Fibroblast of skin of back (primary cell): ENCODE measurements at places on chromosomes 4 and X.

- DNase-seq: no peak
Observed at GRCh38 chrX:85375333-85375738, 4.1 kb downstream of the POF1B start.

GRCh38 chr4:53037892-53038291 lies 175.8 kb downstream of the RASL11B start:
- DNase-seq: no peak

GRCh38 chr4:21452931-21453330 lies 495.6 kb downstream of the KCNIP4 start:
- no peak for DNase-seq

- no peak for DNase-seq
Observed at GRCh38 chrX:2336181-2336580, 164.6 kb downstream of the DHRSX start.

DNA sequence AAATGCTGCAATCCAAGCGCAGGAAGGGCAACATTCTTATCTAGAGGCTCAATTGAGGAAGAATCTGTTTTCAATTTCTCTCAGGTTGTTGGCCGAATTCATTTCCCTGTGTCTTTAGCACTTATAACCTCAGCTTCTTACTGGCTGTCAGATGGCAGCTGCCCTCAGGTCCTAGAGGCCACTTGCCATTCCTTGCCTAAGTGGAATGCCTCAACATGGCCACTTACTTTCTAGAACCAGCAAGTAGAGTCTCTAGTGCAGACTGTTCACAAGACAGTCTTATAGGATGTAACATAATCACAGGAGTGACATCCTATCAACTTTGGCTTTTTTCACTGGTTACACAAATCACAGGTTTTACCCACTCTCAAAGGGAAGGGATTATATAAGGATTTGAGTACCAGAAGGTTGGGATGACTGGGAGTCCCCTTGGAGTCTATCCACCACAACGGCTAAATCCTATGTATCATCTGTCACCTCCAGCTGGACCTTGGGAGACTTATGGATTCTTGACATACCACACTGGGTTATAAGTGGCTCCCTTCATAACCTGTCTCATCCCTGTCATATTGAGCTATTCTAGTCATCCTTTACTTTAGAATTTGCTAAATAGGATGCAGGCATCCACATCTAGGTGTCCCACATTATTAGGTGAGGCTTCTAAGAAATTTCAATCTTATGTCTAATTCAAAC lies 297.9 kb upstream of the CTSO start:
- no peak for DNase-seq

GRCh38 chr4:32775049-32775448 lies 2054.9 kb downstream of the PCDH7 start:
- DNase-seq: peak; percentile 15

DNA sequence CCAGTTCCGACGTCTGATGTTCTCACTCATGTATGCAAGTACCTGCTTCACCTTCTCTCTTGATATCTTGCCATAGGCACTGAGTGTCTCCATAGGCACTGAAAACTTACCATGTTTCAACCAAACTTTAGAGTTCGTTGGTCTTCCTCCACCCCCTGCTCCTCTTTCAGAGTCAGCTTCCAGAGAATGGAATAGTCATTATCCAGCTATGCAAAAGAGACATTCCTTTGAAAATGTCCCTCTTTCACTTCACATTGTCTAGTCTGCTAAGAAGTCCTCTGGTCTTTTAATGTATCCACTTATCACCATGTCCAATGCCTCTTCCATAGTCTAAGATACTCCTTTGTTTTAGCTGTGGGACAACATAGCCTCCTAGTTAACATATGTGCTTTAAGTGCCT lies 566.0 kb upstream of the TENM3 start:
- peak; percentile 75 for DNase-seq

- DNase-seq: peak; percentile 76
Observed at GRCh38 chrX:108468486-108468885, 28.8 kb downstream of the COL4A5 start.

DNA sequence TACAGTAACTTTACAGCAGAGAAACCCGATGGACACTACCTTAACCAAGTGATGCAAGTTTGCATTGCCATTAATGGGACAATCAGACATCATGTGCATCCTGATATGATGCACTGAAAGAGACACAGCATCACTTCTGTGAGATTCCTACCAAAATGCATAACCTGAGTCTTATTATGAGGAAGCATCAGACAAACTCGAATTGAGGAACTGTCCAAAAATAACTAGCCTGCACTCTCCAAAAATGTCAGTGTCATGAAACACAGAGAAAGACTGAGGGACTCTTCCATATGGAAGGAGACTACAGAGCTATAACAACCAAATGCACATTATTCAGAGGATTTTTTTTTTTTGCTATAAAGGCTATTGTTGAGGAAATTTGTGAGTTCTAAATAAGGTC lies 66.6 kb upstream of the IQSEC2 start:
- DNase-seq: no peak

DNA sequence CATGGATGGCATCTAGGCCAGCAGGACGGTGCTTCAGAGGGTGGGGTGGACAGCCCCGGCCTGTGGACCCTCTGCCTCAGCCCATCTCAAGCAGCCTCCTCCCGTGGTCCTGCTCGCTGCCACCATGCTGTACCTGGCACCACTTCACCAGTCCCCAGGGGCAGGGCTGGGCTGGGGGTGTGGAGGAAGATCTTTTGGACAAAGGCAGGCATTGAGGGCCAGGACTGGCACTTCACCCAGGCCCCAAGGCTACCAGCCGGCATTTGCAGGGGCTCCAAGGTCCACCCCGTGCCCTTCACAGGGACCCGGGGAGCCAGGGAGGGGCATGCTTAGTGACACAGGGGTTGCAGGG lies 713 bp downstream of the PLXNB3 start:
- DNase-seq: no peak

DNA sequence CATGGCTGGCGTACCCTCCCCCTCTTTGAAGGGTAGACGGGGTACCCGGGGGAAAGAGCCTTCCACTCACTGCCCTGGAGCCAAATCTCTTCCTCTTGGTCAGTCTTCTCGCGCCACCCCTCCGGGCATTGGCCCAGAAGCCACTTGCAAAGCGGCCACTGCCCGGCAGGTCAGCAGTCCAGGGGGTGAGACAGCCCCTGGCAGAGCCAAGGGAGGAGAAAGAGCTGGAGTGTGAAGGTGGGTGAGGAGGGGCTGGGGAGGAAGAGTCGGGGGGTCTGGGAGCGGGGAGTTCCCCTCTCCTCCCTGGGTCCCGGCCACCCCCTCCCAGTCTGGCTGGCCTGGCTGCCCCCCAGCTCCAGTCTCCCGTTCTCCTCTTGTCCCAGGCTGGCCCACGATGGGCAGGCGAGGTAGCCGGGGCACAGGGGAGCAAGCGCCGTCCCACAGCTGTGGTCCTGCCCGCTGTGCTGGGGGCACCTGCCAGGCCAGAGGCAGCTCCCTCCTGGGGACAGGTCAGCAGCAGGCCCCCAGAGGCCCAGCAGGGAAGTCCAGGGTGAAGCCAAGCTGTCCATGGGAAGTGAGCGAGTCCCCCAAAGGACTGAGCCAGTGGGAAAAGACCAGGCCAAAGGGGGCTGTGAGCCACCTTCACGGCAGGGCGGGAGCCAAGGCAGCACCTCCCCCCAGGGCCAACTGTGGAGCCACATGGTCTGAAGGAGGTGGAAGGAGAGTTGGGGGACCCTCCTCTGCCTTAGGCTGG lies 21.6 kb upstream of the DUSP9 start:
- DNase-seq: no peak

DNA sequence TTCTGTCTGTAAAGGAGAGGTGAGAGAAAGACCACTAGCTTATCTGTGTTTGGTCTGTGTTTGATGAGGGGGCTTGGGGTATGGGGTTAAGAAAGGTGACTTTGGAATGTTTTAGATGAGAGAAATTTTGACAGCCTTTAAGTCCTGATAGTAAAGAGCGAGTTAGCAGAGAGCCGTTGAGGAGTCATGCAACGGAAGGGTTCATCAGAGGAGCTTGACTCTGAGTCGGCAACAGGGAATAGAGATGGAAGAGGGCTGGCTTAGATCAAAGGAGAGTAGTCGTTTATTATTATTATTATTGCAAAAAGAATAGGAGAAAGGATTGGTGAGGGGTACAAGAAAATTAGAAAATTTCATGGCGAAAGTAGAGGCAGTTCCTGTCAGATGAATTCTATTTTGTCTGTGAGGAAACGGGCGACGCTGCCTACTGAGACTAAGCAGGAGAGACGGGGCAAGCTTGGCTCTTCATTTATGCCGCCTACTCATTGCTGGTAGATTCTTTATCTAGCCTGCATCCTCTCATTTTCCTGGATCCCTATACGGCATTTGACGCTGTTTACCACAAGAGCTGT lies 473 bp upstream of the VAMP7 start:
- peak; percentile 3 for DNase-seq

- peak; percentile 93 for DNase-seq
Observed at GRCh38 chr4:164204434-164204833, 549.5 kb upstream of the SMIM31 start.

DNA sequence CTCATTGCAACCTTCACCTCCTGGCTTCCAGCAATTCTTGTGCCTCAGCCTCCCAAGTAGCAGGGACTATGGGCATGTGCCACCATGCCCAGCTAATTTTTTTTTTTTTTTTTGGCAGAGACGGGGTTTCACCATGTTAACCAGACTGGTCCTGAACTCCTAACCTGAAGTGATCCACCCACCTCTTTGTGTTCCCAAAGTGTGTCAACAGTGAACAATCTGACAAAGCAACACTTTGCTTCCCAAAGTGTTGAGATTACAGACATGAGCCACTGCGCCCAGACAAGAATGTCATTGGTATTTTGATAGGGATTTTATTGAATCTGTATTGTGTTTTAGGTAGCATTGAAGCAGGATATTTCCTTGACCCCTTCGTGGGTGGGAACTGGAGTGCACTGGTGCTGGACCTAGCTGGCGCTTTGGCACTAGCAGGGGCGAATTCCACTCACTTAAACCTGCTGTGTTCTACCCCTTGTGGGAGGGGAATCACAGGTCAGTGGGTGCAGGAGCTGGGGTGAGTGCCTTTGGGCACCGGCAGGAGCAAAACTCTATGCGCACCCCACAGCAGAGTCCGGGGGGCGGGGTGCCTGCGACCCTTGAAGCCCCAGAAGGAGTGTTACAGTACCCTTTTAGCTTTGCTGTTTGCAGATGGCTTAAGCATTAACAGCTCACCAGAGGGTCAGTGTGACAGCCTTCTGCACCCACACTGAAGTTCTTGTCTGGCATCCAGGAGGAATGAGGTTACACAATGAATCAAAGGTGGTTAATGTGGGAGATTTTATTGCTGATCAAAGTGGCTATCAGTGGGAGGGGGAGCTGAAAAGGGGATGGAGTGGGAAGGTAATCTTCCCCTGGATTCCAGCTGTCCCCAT lies 21.9 kb downstream of the KLF8 start:
- no peak for DNase-seq

GRCh38 chrX:26574234-26574633 lies 358.3 kb downstream of the MAGEB5 start:
- peak; percentile 81 for DNase-seq

GRCh38 chrX:120726294-120726693 lies 96.4 kb upstream of the C1GALT1C1 start:
- DNase-seq: no peak

GRCh38 chrX:50117476-50117875 lies 83.3 kb downstream of the AKAP4 start:
- no peak for DNase-seq

DNA sequence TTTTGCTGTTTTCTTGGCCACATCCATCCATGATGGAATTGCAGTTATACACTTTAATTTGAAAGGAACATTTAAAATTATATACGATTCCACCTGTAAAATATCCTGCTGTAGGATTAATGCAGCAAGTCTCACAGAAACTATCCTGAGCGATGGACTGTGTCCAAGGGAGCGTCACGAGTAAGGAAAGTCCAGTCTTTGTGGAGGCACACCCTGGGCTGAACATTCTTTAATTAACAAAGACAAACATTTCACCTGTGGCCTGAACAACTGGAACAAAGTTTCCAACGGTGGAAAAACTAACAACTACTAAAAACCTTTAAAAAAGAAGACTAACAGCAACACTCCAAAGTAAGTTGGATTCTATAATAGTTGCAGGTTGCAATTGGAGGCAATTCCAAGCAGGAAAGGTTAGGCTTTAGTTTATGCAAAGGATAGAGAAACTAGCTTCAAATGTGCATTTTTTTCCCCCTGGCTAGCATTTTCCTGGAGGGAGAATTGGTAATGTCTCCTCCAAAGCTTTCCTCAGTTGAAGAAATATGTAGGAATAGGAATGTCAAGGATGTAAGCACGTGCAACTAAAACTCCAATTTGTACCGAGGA lies 11.0 kb downstream of the EREG start:
- no peak for DNase-seq

DNA sequence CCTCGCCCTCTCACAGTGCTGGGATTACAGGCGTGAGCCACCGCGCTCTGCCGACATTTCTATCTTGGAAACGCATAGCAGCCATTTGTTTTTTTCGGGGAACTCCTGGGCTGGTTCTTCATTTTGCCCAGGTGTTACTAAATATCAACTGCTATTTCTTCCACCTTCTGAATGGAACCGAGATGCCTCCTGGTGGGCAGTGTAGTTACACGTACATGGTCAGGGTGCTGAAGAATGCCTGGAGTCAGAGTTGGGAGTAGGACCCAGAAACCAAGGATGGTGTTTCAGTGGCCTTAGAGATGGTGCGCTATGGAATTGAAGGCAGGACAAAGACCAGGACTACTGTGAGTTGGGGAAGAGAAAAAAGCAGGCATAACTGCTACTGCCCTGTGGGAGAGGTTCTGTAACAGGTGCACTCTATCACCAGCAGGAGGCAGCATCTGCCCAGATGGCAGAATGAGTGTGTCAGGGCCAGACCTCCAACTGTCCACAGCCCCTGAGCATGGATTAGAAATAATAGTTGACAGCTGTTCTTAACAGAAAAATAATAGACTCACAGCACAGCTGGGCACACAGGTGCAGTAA lies 81.7 kb downstream of the ZC4H2 start:
- DNase-seq: peak; percentile 4

- no peak for DNase-seq
Observed at GRCh38 chr4:69640289-69640688, 847 bp upstream of the UGT2A2 start.

DNA sequence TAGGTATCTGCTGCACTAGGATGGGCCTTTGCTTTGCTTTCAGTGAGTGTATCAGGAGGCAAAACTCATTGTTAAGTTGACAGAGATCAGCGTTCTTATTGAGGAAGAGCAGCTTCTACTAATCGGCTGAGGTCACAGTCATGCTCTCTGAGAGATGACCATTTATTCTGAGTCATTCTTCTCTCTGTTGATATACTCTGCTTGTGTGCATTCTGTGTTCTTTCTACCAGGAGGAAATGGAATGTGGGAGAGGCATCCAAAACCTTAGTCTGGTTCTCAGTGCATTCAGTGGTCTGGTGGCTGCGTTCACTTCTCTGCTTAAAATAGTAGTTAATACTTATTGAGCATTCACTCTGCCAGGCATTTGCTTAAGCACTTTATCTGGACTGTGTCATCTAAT lies 66.2 kb downstream of the RRAGB start:
- no peak for DNase-seq
